ENCODE measurements at places on chromosomes 1 and 21. TPM values are rescaled to one million over a fixed set of nuclear protein-coding genes. Genes with fewer than 3 reads are reported as not detected.
A peak's percentile ranks its signal among the peaks of the same experiment; 100 is the strongest.

DNA sequence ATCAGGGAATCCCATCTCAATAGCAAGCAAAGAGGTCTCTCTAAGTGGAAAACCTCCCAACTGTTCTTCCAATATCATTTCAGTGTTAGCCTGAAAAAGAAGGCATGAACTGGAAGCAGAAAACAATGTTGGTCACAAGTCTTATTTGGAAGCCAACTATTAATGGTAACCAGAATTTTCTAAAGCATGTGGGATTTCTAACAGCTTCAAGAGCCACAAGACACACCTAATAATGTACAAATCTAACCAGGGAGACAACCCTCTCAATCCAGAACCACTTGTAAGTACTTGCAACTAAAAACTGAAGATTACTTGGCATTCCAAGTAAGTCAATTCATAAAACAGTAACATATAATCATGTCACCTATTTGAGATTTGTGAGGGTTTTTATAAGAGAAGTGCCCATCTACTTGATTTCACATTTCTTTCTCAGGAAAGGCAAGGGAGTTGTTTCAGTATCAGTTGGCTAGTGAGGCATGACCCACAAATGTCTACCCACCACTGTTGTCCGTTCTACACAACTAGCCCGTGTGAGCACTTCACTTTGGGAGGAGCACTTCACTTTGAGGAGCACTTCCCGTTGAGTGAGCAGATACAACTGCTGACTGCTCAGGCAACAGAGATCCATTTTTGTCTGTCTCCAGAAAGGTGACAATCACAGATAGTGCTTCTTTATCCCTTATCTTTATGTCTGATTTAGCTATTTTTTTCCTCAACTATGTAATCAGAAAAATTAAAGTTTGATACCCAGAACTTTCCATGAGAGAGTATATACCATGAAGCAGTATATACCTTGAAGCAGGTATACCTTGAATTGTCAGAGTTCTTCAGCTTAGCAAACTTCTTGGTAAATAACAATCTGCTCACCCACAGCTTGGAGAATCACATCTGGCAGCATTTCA lies 11.1 kb downstream of the STX6 start:
- DNase-seq, result no peak

DNA sequence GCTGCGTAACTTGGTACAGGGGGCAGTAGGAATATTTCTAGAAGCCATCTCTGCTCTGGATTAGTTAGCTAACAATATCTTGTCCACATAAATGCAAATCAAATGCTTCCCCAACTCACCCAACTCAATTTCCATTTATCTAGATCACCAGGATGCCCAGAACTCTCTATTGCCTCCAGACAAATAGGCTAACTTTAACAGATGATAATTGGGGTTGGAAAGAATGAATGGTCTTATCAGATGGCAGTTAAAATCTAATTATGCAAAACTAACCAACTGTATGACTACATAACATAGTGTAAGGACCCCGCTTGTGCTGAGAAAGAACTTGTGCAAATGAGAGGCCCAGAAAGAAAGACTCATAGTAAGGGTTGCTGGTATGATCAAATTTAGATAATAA lies 1024.8 kb downstream of the PLA2G4A start:
- no peak for DNase-seq

DNA sequence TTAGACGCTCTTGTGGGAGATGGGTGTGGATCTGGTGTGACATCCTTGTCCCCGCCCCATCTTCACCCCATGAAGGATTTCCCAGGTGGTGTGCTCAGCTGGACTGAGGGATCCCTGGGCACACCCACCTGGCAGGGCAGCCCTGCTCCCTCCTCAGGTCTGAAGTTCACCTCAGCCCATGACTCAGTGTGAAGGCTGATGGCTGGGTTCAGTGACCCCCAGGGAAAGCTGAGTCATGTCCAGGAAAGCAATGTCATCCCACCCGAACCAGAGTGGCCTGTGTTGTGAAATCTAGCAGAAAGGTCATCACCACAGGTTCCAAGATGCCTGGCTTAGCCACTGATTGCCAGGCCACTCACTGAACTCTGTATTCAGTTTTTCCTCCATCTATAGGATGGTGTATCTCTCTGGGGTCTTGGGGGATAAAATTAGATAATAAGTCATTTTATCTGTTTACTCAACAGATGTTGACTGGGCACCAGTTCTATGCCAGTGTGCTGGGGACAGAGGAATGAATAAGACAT lies 97.7 kb upstream of the JUN start:
- no peak for DNase-seq

GRCh38 chr1:224721000-224721399 lies 104.9 kb downstream of the CNIH3 start:
- no peak for DNase-seq

- DNase-seq, result no peak
Observed at GRCh38 chr21:31592963-31593560, 66.4 kb upstream of the SOD1 start.

GRCh38 chr21:44585892-44586291 lies 5.5 kb upstream of the KRTAP10-5 start:
- DNase-seq, result no peak

GRCh38 chr1:111878649-111879048 lies 110.8 kb downstream of the KCND3 start:
- no peak for DNase-seq

- no peak for DNase-seq
Observed at GRCh38 chr1:177976596-177976995, 6.7 kb upstream of the SEC16B start.

DNA sequence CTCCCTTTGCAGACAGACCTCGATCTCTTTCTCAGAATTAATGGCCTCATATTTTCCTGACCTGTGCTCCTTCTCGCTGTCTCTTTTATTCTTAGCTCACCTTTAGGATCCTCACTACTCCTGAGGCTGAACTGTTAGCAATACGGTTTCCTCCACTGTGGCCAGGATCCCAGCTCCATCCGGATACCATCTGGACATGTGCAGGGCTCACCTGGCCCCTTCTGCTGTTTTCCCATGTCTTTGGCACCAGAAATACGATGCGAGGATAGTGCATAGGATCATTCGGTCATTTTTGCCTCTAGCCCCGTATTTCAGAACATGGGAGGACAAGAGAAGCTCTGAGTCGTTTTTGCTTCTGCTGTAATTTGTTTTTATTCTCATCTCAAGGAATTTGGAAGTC lies 108.5 kb upstream of the KIF26B start:
- no peak for DNase-seq

- DNase-seq, result no peak
Observed at GRCh38 chr1:63103682-63104081, 218.7 kb upstream of the FOXD3 start.

DNA sequence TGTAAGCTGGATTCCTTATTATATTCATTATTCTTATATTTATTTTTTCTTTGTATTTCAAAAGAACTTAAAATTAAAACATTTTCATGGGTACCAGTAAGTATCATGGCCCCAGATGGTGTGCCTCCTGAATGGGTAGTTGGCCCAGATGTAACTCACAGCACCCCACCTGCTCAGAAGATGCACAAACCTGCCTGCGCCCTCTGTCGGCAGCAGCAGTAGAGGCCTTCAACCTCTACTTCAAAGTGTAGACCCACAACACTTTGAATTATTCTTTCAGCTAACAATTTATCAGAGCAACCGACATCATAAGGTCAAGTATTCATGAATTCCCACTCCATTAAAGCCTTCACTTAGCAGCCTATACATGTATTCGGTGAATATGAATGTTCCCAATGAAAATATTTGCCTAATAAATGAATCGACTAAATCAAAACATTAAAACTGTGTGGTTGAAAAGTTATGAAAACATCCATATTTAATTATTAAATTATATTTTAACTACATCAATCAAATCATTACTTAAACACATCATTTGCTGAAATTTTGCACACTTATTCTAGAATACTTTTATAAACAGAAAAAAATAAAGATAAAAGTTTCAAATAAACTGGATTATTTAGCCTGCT lies 25.4 kb downstream of the PIGM start:
- peak; percentile 81 for DNase-seq

DNA sequence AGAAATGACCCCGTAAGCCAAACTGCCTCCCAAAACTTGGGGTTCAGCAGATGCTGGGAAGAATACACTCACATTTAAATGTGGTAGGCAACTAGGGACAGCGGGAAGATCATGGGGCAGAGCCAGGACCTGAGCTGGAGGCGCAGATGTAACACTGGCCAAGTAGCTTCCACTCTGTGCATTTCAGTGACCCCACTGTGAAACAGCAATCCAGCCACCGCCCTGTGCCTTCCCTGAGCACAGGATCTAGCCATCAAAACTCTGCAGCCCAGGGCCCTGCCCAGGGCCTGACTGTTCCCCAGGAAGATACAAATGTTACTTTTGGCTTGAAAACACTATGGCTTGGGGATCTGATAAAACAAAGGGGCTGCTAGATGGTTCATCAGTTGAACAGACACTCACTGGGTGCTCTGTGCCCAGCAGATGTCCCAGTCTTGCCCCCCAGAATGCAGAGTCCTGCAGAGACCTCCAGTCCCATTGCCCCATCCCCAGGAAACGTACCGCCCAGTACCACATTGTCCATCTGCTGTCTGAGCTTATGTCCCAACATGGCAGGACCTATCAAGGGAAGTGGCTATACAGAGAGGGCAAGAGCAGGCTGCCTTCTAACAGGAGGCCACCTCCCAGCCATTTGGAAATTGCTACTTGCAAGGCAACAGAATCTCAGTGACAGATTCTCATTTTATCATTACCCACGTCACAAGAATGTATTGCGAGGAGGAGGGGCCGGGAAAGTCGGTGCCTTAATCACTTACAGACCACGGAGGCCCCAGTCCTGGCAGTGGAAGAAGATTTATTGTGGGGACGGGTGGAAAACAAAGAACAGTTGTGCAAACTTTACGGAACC lies 124.0 kb downstream of the DMRTB1 start:
- no peak for DNase-seq

- peak; percentile 29 for DNase-seq
Observed at GRCh38 chr1:94713472-94714141, 106.5 kb upstream of the SLC44A3 start.

DNA sequence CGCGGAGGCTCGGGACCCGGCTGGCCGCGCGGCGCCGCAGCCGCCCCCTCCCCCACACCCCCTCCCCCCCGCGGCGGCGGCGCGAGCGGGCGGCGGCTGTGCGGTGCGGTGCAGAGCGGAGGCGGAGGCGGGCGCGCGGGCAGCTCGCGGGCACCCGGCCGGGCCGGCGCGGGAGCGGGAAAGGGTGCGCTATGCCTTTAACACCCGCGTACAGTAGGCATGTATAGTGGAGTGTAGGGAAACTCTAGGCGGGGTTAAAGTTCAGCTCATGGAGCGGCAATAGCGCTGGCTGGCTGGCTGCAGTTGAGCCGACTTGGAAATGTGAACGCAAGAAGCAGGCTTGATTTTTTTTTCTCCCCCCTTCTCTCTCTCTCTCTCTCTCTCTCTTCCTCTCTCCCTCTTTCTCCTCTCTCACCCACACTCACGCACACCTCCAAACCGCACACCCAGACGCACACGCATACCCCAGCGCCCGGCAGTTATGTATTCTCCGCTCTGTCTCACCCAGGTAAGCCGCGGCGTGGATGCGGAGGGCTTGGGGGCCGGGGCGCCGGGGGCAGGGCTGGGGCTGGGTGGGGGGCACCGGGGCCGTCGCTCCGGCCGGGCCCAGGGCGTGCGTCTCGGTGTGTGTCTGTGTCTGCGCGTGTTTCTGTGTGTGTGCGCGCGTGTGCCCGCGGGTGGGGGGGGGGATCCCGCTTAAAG lies at the start of gene NFIA:
NFIA (plus strand) TSS at position 251 of the 702 bp plus-strand sequence.
- peak; percentile 64 for DNase-seq

DNA sequence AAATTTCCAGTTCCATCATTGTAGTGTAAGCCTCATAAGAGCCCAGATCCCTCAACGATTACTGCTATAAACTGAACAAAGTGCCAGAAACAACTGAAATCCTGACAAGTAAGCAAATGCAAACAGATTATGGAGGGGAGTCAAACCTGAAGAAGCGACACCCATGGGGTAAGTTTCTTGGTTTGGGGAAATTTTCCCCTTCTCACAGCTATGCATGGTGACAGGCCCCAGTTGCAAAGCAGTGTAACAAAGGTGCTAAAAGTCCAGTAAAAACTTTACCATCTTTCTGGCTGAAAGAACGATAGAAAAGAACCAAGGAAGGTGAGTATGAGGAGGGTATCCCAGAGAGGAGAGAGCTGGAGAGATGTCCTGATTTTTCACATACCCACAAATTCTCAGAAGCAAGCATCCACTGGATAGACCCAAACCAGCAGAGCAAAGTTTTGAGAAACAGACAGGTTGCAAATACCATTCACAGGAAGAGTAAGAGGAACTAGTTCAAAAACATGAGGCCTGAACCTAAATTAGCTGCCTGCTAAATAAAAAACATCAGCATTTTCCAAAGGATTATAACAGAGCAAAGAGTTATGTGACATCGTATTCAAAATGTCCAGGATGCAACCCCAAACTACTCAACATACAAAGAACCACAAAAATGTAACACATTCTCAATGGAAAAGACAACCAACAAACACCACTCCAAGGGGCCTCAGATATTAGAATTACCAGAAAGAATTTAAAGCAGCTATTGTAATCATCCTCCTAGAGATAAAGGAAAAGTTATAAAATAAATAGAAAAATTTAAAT lies 14.5 kb downstream of the SCYL3 start:
- no peak for DNase-seq

DNA sequence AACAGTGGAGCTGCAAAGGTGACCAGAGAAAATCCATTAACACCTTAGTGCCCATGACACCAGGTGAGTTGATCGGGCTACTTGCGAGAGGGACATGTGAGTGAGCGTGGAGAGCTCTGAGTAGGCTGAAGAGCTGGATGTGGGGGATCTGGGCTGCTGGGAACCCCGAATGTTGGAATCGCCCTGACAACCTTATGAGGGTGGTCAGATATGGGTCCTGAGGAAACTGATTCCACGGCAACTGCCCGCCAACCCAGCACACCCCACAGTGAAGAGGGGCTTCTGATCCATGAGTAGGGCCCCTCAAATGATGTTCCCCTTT lies 705 bp upstream of the QSOX1 start:
- no peak for DNase-seq

The OR2AK2 gene
- total RNA-seq, result not detected

The LCE2C gene
- not detected for total RNA-seq

The HENMT1 gene
- 7.1 TPM for total RNA-seq

The ZSWIM5 gene
- 3.0 TPM for total RNA-seq

The CSF3R gene
- total RNA-seq, result 201 TPM

The LIN9 gene
- 5.2 TPM for total RNA-seq

All from upper lobe of left lung (tissue), 6 donors.